ENCODE measurements at places on chromosomes 5 and 9.

DNA sequence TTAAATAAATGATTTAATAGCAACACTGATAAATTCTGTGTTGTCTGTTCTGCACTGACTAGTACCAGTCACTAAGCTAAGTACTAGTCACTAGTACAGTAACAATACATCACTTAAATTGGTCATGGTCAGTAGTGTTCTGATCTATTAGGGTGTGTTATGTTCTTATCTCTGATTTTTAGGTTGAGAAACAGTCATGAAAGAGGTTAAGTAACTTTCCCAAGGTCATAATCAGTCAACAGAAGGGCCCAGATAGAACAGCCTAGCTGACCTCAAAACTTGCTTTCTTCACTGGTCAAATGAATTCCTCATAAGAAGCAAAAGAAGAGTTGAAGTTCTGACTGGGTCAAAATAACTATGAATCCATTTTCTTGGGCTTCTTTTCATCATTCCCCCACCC, 1492.7 kb downstream of the MAT2B start:
- no peak for DNase-seq

DNA sequence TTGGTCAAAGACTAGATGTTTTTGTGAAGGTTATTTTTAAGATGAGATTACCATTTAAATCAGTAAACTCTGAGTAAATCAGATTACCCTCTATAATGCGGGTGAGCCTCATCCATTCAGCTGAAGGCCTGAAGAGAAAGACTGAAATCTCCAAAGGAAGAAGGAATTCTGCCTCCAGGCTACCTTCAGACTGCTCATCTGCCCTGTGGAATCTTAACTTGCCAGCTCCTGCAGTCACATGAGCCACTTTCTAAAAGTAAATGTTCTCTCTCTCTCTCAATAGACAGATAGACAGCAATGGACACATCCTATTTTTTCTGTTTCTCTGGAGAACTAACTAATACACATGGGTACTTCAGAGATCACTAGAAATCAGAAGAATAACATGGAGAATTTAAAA, 182.8 kb downstream of the CFAP90 start:
- DNase-seq = no peak

DNA sequence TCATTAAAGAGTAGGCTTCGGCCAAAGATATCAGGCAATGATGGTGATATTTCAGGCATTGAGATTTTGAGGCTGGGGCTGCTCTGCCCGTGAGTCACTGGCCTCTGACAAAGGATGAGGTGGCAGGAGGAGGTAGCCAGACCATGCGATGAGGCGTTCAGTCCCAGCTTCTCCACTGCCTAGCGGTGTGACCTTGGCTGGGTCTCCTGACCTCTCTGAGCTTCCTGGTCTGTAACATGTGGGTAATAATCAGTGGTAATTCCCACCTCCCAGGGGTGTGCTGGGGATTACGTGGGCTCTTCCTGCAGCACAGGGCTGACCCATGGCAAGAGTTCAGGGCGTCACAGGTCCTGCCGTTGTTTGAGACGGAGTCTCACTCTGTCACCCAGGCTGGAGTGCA, 73.2 kb upstream of the RAPGEF1 start:
- no peak for DNase-seq

GRCh38 chr5:43769571-43770355, 166.8 kb downstream of the NNT start:
- no peak for DNase-seq

DNA sequence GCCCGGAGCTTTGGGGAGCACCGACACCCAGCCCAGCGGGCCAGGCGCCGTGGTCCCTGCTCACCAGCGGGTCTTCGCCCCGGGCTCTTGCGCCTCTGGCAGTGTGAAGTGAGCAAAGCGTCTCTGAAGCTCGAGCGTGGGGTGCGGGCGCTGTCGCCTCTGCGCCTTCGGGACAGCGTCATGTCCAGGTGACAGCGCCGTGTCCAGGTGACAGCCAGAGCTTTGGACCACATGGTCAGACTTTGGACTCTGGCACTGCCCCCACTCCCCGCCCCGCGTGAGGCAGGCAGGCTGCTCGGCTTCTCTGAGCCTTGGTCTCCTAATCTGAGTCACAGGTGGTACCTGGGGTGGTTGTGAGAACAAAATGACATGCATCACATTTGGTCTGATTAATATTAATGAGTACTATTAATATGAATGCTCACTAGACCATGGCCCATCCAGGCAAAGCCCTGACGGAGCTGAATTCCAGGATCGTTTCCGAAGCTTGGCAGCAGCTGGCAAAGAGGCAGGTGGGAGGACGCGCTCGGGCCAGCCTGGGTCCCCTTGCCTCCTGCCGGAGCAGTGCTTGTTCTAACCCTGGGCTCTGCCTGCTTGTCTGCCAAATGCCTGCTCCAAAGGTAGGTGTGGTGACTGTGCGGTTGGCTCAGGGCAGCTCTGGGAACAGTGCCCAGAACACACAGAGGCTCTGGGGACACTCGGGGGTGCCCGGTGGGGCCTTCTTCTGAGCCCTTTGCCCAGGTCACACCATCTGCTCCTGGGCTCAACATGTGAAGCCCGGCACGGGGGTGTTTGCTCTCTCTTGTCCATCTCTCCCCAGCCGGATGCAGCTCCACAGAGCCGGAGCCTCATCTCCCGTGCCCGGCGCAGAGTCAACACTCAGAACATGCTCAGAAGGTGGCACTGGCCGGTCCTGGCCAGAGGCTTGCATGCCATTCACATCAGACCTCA, 157.1 kb downstream of the OLFM1 start:
- DNase-seq = no peak

GRCh38 chr5:41346609-41347008, 133.3 kb upstream of the C6 start:
- no peak for DNase-seq

GRCh38 chr5:150294551-150295071, 5.0 kb upstream of the CAMK2A start:
- no peak for DNase-seq

Data from NCI-H1048 (cell line).